ENCODE measurements at places on chromosomes 3 and 15.

- H3K4me3 ChIP-seq: no peak overlapping the region
- H3K27ac ChIP-seq: peak overlapping the region; percentile 74
- H3K27me3 ChIP-seq: no peaks in the 10 kb centered on the region
- no peaks in the 10 kb centered on the region for H3K4me1 ChIP-seq
- DNase-seq: no peak
These were observed 37.8 kb downstream of the LMCD1 start for GRCh38 chr3:8539419-8539818.

DNA sequence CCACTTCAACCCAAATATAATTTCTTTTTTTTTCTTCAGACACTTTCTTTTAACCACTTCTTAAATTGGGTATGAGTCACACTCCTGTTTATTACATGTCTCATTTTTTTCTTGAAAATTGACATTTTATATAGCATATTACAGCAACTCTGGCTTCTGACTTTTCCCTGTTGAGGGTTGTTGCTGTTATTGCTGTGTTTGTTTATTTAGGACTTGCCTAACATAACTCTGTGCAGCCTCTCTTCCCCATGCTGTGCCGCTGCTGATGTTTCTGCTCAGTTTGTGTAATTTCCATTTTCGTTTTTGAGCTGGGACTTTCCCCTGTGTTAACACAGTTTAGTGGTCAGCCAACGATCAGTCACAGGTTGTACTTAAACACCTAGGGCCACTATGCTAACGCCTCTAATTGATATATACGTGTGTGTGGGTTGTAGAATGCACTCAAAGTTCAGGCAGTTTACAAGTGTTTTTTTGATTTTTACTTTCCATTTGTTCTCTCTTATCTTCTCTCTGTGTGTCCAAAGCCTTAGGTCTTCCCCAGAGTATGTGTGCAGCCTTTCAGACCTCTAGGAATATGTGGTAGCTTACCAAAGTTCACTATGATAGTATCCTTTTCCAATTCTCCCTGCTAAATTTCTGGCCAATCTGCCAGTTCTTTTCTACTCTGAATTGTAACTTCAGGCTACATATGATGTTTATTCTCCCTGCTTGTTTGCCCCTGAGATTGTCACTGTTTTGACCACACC, 337.2 kb downstream of the ZBTB20 start:
- H3K27ac ChIP-seq: no peak overlapping the region
- H3K4me3 ChIP-seq: no peak overlapping the region
- H3K4me1 ChIP-seq: no peaks in the 10 kb centered on the region
- H3K27me3 ChIP-seq: no peaks in the 10 kb centered on the region
- no peak for DNase-seq

GRCh38 chr15:101813803-101814534, 2.0 kb downstream of the OR4F15 start:
- no peaks in the 10 kb centered on the region for H3K36me3 ChIP-seq
- DNase-seq: no peak
- no peak overlapping the region for H3K27ac ChIP-seq
- H3K4me1 ChIP-seq: no peaks in the 10 kb centered on the region
- no peak overlapping the region for H3K4me3 ChIP-seq

GRCh38 chr3:15959434-15959811, 161.6 kb upstream of the ANKRD28 start:
- H3K27me3 ChIP-seq: no peaks in the 10 kb centered on the region
- H3K27ac ChIP-seq: no peak overlapping the region
